ENCODE measurements at places on chromosomes 5 and 9.

DNA sequence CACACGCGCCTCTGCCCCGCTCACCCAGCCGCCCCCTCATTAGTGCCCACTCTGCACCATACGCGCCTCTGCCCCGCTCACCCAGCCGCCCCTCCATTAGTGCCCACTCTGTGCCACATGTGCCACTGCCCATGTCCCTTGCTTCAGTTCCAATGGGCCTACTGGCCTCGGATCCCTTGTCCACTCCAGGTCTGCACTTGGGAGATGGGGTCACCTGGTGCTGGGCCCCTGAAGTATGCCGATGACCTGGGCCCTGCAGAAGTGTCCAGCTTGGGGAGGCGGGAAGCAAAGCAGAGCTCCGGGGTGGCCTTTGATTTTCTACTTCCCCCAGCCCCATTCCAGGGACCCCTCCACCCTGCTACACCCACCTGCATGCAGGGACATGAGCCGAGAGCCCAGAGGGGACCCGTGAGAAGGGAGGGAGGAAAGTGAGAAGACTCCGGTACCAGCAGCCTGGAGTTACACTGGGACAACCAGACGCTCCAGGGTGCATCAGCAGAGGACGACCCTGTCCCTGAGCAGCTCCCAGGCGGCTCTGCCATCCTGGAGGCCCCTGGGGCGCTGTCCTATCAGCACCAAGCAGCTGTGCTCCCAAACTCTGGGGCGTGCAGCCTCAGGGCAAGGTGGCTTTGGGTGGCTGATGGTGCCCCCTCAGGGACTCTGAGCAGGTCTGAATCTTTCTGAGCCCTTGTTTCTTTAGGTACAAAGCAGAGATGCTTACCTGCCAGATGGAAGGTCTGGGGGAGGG, 140.8 kb downstream of the RXRA start:
- H3K4me3 ChIP-seq: no peak overlapping the region
- DNase-seq: peak; percentile 43
- H3K4me1 ChIP-seq: peaks cover 14% of the 10 kb centered on the region
- H3K27me3 ChIP-seq: no peaks in the 10 kb centered on the region
- no peak overlapping the region for H3K27ac ChIP-seq
- H3K36me3 ChIP-seq: no peaks in the 10 kb centered on the region

DNA sequence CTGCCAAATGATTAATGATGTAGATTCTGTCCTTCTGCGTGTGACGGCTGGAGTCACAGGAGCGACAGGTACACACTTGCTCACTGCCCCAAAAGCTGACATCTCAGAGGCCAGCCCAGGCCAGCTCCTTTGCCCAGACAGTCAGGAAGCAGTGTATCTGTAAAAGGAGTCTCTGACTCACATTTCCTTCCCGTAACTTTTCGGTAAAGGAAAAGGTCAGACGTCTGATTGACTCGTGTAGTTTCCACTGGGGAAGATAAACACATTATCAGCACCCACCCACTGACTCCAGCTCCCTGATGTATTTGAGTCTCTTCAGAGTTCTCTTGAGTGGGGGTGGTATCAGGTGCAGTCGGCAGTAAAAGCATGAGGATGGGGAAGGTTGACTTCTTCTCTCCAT, 64.4 kb upstream of the WWC1 start:
- H3K27me3 ChIP-seq: peaks cover 11% of the 10 kb centered on the region
- no peak for DNase-seq
- peaks cover 48% of the 10 kb centered on the region for H3K4me1 ChIP-seq
- H3K27ac ChIP-seq: no peak overlapping the region
- no peak overlapping the region for H3K4me3 ChIP-seq
- peaks cover 7% of the 10 kb centered on the region for H3K36me3 ChIP-seq

GRCh38 chr5:40754381-40755092, 1.2 kb downstream of the TTC33 start:
- H3K4me3 ChIP-seq: no peak overlapping the region
- H3K36me3 ChIP-seq: peaks cover 44% of the 10 kb centered on the region
- H3K27me3 ChIP-seq: peaks cover 2% of the 10 kb centered on the region
- DNase-seq: no peak
- H3K27ac ChIP-seq: no peak overlapping the region
- no peaks in the 10 kb centered on the region for H3K4me1 ChIP-seq

GRCh38 chr5:68538814-68539420, 323.4 kb downstream of the PIK3R1 start:
- H3K36me3 ChIP-seq: no peaks in the 10 kb centered on the region
- DNase-seq: no peak
- H3K4me3 ChIP-seq: no peak overlapping the region
- H3K27me3 ChIP-seq: no peaks in the 10 kb centered on the region
- H3K4me1 ChIP-seq: peaks cover 32% of the 10 kb centered on the region

- DNase-seq: peak; percentile 5
- no peak overlapping the region for H3K4me3 ChIP-seq
- peaks cover 7% of the 10 kb centered on the region for H3K27me3 ChIP-seq
Observed at GRCh38 chr9:136570191-136570845, 24.5 kb upstream of the NOTCH1 start.

GRCh38 chr9:135249711-135250110, 162.2 kb downstream of the OLFM1 start:
- peaks cover 10% of the 10 kb centered on the region for H3K27me3 ChIP-seq
- no peak overlapping the region for H3K4me3 ChIP-seq
- peak overlapping the region; percentile 71 for H3K27ac ChIP-seq
- no peaks in the 10 kb centered on the region for H3K36me3 ChIP-seq

DNA sequence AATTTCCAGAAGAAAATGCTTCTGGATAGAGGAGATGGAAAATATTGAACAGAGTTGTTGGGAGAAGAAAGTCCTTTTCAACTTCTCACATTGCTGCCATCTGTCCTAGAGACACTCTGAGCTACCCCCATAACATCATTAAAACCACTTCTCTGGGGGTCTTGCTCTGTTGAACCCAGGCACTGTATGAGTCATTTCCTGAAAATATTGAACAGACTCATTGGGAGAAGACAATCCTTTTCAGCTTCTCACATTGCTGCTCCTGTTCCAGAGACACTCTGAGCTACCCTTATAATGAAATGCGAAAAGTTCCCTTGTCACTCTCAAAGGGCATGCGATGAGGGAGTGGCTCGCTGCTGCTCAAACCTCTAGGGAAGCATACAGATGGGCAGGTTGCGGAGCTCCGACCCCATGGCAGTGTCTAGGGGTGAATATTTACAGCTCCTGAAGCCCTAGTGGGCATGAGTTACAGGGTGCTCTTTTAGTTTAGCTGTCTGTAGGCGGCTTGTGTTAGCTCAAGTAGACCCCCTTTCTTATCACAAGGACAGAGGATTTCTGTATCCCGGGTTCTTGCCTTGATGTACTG, 90.7 kb downstream of the CDKN2A start:
- no peaks in the 10 kb centered on the region for H3K4me1 ChIP-seq
- H3K27ac ChIP-seq: no peak overlapping the region
- no peak overlapping the region for H3K4me3 ChIP-seq
- peaks cover 77% of the 10 kb centered on the region for H3K36me3 ChIP-seq
- no peaks in the 10 kb centered on the region for H3K27me3 ChIP-seq

DNA sequence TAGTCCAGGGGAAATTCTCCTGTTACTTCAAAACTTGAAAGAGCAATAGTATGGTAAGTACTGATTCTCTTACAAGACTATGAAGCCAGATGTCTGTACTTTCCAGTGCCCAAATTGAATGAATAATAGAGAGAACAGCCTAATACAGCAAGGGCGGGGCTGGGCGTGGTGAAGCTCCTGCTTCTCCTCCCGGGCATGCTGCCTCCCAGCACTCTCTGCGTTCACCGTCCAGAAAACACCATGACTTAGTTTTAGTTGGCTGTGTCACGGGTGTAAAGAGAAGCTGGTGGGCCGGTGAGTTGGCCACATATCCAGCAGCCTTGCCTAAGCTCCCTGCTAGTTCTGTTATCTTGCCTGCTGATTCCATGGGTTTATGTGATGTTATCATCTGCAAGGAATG, 40.7 kb upstream of the ADAMTS2 start:
- no peaks in the 10 kb centered on the region for H3K36me3 ChIP-seq
- H3K27ac ChIP-seq: no peak overlapping the region
- peaks cover 9% of the 10 kb centered on the region for H3K27me3 ChIP-seq

- H3K36me3 ChIP-seq: peaks cover 9% of the 10 kb centered on the region
- H3K27ac ChIP-seq: peak within 1 kb of the TSS; percentile 81
- H3K4me1 ChIP-seq: peaks cover 20% of the 10 kb centered on the region
- peak; percentile 72 for DNase-seq
- H3K4me3 ChIP-seq: peak within 1 kb of the TSS; percentile 90
Observed at GRCh38 chr9:92947268-92948037, at the start of gene FGD3. Gene FGD3, plus strand, starts transcription at chr9:92947523. Its CDS starts 28,734 bp downstream, at chr9:92976257.

DNA sequence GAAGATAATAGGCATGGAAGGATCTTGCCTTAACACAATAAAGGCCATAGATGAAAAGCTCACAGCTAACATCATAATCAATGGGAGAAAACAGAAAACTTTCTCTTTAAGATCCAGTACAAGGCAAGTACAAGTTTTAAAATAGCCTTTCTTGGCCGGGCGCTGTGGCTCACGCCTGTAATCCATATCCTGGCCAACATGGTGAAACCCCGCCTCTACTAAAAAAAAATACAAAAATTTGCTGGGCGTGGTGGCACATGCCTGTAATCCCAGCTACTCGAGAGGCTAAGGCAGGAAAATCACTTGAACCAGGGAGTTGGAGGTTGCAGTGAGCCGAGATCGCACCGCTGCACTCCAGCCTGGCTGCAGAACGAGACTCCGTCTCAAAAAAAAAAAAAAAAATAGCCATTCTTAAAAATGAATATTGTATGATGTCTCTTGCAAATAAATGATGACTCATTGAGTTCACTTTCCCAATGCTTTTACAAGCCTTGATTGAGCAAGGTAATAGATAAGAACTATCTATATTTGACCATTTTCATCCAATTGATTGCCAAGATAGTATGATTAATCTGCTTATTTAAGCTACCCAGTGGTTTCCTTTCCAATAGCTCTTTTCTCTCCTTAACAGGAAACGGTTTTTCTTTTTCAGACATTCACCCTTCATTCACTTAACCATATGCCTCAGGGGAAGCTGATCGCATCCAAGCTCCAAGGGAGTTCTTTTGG, 15.8 kb downstream of the CCDC152 start:
- H3K4me1 ChIP-seq: no peaks in the 10 kb centered on the region
- no peak for DNase-seq
- no peak overlapping the region for H3K4me3 ChIP-seq
- H3K27ac ChIP-seq: no peak overlapping the region
- peaks cover 11% of the 10 kb centered on the region for H3K27me3 ChIP-seq

- peaks cover 11% of the 10 kb centered on the region for H3K4me1 ChIP-seq
- no peaks in the 10 kb centered on the region for H3K36me3 ChIP-seq
- peaks cover 85% of the 10 kb centered on the region for H3K27me3 ChIP-seq
- no peak within 1 kb of the TSS for H3K27ac ChIP-seq
Observed at GRCh38 chr5:132812781-132813598, at the start of gene SOWAHA. Gene SOWAHA, plus strand, starts transcription at chr5:132813302. Its CDS starts 320 bp downstream, at chr5:132813622.

GRCh38 chr9:22529426-22530199, 83.0 kb downstream of the DMRTA1 start:
- H3K36me3 ChIP-seq: no peaks in the 10 kb centered on the region
- DNase-seq: no peak
- H3K4me1 ChIP-seq: no peaks in the 10 kb centered on the region
- H3K27me3 ChIP-seq: no peaks in the 10 kb centered on the region

- H3K27me3 ChIP-seq: no peaks in the 10 kb centered on the region
- H3K27ac ChIP-seq: no peak overlapping the region
- no peak overlapping the region for H3K4me3 ChIP-seq
- peaks cover 38% of the 10 kb centered on the region for H3K36me3 ChIP-seq
Observed at GRCh38 chr9:479304-479970, 264.8 kb downstream of the DOCK8 start.

GRCh38 chr5:850511-851006, at the start of gene ZDHHC11:
Gene ZDHHC11, minus strand, starts transcription at chr5:850986. Its CDS starts 384 bp downstream, at chr5:850602.
- DNase-seq: peak; percentile 44
- peaks cover 12% of the 10 kb centered on the region for H3K27me3 ChIP-seq
- peak within 1 kb of the TSS; percentile 48 for H3K27ac ChIP-seq
- peak within 1 kb of the TSS; percentile 8 for H3K4me3 ChIP-seq
- H3K4me1 ChIP-seq: peaks cover 36% of the 10 kb centered on the region
- H3K36me3 ChIP-seq: no peaks in the 10 kb centered on the region

DNA sequence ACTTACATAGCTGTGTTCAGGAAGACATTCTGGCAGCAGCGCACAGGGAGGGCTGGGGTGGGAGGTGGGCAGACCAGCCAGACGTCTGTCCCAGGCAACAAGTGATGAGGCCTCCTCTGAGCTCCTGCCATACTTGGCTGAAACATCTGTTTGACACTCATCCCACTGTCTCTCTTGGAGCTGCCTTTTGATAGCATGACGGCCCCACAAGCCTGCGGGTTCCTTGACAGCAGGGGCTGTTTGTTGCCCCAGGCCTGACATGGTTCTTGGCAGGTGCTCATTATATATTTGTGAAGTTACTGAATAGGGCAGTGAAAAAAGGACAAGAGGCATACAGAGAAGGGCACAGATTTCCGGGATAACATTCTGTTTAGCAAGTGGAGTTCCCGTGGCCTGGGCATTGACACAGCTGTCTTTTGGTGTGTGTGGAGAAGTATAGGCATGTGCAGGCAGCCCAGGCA, 22.2 kb upstream of the B4GALT1 start:
- peaks cover 3% of the 10 kb centered on the region for H3K27me3 ChIP-seq
- no peaks in the 10 kb centered on the region for H3K36me3 ChIP-seq
- no peak overlapping the region for H3K27ac ChIP-seq
- H3K4me3 ChIP-seq: no peak overlapping the region
- DNase-seq: no peak

GRCh38 chr9:68905129-68905528, 108.8 kb downstream of the PRKACG start:
- H3K4me1 ChIP-seq: peaks cover 18% of the 10 kb centered on the region
- DNase-seq: no peak
- H3K4me3 ChIP-seq: no peak overlapping the region
- H3K36me3 ChIP-seq: no peaks in the 10 kb centered on the region
- no peaks in the 10 kb centered on the region for H3K27me3 ChIP-seq

DNA sequence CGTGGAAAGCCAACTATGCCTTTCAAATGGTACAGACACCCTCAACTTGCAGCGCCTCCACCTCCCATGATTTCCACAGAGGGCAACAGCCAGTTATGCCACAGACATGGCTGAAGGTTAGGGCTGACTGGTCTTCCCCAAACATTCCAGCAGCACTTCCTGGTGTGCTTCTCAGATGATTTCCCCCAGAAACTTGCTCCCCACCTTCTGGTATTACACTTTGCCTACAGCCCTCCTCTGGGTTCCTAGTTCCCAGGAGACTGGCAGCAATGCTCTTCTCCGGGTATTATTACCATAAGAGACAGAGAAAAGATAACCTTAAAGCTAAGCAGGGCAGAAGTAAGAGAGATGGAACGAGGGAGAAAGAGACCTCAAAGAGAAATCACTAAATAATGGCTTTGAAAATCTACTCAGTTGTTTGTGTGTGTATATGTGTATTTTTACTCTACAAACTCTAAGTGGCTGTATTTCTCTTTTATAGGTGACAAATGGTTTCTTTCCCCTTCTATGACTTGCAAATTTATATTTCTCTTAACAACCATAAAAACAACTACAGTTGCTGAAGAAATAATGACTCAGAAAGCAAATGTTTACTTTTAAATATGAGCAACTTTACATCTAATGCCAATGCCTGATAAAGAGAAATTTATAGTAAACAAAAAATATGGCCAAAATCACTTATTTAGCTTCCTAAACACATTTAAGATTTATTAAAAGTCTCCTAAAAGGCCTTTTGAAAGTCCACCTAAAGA, 133.8 kb downstream of the PDE4D start:
- H3K27ac ChIP-seq: no peak overlapping the region
- peaks cover 11% of the 10 kb centered on the region for H3K4me1 ChIP-seq
- DNase-seq: no peak
- no peak overlapping the region for H3K4me3 ChIP-seq
- H3K36me3 ChIP-seq: no peaks in the 10 kb centered on the region
- H3K27me3 ChIP-seq: no peaks in the 10 kb centered on the region
